HepG2 (cell line): ENCODE measurements at places on chromosomes 16 and 17. TPM values are rescaled to one million over a fixed set of nuclear protein-coding genes. Genes with fewer than 3 reads are reported as not detected.
A peak's percentile ranks its signal among the peaks of the same experiment; 100 is the strongest.

DNA sequence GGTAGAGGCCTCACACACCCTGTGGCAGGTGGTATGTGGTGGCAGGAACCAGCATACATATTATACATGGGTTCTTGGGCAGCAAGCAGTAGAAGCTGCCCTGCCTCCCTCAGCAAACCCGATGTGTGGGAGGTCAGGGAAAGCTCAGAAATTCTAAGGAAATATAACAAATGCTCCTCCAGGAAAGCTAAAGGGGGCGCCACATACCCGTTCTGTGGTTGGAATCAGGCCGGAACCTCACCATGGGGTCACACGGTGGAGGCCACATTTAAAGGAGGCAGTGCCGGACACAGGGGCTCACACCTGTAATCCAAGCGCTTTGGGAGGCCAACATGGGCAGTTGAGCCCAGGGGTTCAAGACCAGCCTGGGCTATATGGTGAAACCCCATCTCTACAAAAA lies 12.4 kb upstream of the KATNB1 start:
- DNase-seq: peak; percentile 42

The KRTAP9-2 gene
- total RNA-seq: not detected in 2 replicates

- no peak for DNase-seq
Measured at GRCh38 chr16:73056448-73056847, 8.5 kb upstream of the ZFHX3 start.

GRCh38 chr16:1261131-1261892 lies 5.4 kb downstream of the TPSD1 start:
- no peak for DNase-seq

The TP53TG3F gene
- not detected in 2 replicates for total RNA-seq

- no peak for DNase-seq
Measured at GRCh38 chr17:77602062-77602746, 356.3 kb upstream of the TNRC6C start.

DNA sequence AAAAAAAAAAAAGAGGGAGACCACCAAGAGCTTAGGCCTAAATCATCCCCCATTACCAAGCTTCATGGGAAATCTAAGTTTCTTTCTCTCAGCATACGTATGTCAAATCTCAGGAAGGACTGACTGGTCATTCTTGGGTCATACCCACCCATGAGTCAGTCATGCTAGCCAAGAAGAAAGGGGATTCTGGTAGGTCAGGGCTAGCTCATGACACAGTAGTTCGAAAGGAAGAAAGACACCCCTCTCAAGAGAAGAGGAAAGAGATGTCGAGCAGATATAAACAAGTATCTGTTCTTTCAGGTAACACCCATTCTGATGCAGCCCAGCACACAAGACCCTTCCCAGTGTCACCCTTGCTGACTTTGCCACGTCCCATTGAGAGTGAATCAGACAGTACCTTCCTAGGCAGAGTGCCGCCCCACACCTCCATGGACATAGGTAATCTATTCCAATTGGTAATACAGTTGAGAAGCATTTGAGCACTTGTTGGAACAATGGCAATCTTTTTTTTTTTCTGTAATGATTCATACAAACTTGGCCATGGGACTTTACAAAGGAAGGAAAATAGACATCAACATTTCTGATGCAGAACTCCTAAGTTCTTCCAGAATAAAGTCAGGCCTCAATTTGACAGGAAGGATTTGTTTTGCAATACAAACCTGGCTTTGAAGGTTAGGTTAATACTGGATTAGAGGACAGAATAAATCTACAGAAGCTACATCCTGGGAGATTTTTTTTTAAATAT lies 38.2 kb downstream of the COPRS start:
- DNase-seq: no peak

- no peak for DNase-seq
Measured at GRCh38 chr16:53986793-53987192, 282.8 kb downstream of the FTO start.

DNA sequence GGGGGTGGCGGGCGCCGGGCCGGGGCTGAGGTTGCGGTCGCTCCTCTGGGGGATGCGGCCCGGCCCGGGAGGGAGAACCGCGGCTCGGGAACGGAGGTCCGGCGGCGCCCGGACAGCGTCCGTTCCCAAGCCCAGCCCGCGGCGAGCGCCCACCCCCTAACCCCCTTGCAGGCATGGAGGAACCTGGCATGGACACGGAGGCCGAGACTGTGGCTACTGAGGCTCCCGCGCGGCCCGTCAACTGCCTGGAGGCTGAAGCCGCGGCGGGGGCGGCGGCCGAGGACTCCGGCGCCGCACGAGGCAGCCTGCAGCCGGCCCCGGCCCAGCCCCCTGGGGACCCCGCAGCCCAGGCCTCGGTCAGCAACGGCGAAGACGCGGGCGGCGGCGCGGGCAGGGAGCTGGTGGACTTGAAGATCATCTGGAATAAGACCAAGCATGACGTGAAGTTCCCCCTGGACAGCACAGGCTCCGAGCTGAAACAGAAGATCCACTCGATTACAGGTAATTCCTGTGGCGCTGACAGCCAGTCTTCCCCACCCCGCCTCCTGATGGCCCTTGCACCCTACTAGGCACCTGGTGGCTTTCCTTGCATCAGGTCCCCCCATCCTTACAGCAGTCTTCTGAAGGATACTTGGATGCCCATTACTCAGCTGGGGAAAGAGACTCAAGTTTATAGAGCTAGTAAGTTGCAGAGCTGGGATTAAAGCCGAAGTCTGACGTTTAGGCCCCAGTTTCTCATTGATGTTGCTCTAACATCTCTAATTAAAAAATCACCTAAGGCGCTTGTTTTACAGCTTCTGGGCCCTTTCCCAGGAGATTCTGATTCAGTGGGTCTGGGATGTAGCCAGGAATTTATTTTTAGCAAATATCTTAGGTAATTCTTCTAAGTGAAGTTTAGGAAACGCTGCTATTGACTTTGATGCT lies 514 bp downstream of the UBFD1 start:
- DNase-seq: peak; percentile 26

The ZNF594 gene
- total RNA-seq: 9.0 and 9.6 TPM in 2 replicates

GRCh38 chr17:74786431-74787055 lies 10.4 kb upstream of the NAT9 start:
- no peak for DNase-seq

- DNase-seq: no peak
Measured at GRCh38 chr17:56675876-56676660, 82.6 kb downstream of the NOG start.

DNA sequence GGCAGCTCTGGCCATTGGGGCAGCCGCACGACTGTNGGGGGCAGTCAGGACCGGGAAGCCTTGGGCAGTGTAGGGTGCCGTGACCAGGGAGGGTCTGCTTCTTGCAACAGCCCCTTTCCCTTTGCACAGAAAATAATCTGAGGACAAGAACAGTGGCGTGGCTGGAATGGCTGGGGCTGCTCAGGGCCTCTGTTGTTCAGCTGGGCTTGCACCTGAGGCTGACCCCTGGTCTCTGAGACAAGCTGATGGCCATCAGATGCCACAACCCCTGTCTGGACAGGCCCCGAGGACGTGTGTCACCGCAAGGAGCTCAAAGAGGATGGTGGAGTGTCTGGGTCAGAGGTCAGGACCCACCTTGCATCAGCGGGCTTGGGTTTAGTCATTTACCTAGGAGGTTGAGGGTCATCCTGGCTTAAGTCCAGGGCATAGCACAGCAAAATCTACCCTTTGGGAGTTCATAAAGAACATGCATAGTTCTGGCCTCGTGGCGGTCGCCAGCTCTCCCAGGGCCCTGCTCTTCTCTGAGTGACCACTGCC lies 46.9 kb downstream of the METRNL start:
- no peak for DNase-seq

GRCh38 chr16:82728901-82729300 lies 102.1 kb downstream of the CDH13 start:
- no peak for DNase-seq

GRCh38 chr17:41258406-41258805 lies 3.2 kb downstream of the KRTAP9-9 start:
- DNase-seq: no peak

GRCh38 chr17:79843816-79844800 lies 4.9 kb upstream of the CBX4 start:
- no peak for DNase-seq

GRCh38 chr17:8300226-8300625 lies 5.0 kb upstream of the SLC25A35 start:
- no peak for DNase-seq

GRCh38 chr17:50285941-50286340 lies 11.7 kb downstream of the TMEM92 start:
- DNase-seq: no peak

- DNase-seq: no peak
Measured at GRCh38 chr16:48905632-48906505, 295.9 kb upstream of the N4BP1 start.

- no peak for DNase-seq
Measured at GRCh38 chr16:79784007-79784406, 183.5 kb upstream of the MAF start.

The TAC4 gene
- total RNA-seq: not detected in 2 replicates

GRCh38 chr17:46195939-46196716 lies 2.9 kb upstream of the KANSL1 start:
- no peak for DNase-seq

The PLXDC1 gene
- total RNA-seq: not detected in 2 replicates

GRCh38 chr17:74637265-74637664 lies 13.7 kb upstream of the CD300E start:
- no peak for DNase-seq

The QRICH2 gene
- total RNA-seq: 2.7 and 3.7 TPM in 2 replicates

The CES1 gene
- total RNA-seq: 82.8 and 198 TPM in 2 replicates

The MYH1 gene
- total RNA-seq: not detected in 2 replicates

GRCh38 chr17:60156746-60157145 lies 7.0 kb downstream of the CA4 start:
- DNase-seq: no peak

DNA sequence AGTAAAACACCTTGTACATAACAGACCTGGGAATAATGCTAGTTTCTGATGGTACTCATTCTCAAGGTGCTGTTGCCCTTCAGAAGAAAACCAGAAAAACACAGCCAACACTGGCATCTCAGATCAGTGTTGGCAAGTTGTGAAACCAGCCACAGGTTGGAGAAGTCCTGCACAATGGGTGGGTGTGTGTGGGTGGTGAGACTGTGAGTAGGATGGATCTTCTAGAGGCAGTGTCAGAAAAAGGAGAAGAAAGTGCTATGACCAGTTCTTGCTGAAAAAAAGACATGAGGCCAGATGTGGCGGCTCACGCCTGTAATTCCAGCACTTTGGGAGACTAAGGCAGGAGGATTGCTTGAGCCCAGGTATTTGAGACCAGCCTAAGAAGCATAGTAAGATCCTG lies 35.2 kb upstream of the SMIM36 start:
- no peak for DNase-seq

- DNase-seq: no peak
Measured at GRCh38 chr17:70390049-70390448, 220.7 kb downstream of the KCNJ2 start.

DNA sequence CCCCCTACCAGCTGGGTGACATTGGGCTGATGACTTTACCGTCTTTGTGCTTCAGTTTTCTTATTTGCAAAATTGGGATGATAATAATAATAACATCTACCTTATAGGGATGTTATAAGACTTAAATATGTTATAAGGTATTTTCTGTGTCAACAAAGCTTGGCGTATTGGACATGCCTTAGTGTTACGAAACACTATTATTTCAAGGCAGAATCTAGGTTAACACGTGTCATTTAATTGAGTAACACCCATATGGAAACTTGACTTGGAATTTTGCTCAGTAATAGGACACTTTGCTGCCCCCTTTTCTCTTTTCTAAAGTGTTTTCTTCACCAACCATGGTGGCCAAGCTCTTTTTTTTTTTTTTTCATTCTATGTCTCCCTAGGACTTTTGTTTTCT lies 294.2 kb upstream of the SALL1 start:
- no peak for DNase-seq

The FOXO3B gene
- total RNA-seq: 2.1 and 2.7 TPM in 2 replicates

DNA sequence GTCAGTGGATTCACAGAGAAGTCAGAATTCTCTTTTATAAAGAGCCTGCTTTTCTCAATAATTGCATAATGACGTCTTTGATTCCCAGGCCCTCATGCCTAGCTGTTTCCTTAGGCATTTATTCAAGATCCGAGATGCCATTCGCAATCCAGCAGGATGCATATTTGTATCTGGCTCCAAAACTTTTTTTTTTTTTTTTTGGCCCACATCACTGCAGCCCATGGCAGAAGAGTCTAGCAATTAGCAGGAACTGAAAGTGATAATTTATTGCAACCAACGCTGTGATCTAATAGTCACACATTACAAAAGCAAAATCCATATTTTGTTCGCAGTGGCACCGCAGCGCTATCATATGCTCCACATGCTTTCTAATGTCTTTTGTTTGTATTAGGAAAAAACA lies 503.4 kb downstream of the MAF start:
- no peak for DNase-seq

- no peak for DNase-seq
Measured at GRCh38 chr16:19114359-19115147, 789 bp downstream of the ITPRIPL2 start.

DNA sequence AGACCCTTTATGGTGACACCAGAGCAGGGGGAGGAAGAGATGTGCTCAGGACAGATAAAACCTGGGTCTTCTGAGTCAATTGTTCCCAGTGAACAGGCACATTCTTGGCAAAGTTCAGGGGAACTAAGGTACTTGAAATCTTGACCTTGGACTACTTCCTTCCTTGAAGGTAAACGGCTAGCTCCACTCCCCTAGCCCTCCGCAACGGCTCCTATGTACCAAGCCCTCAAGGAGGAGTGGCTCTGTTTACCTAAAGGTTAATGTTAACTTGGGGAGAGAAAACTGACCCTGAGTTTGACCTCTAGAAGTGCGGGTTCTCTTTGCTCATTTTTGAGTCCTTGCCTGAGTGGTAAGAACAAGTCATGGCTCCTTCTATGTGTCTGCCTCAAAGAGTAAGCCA lies 7.8 kb downstream of the TTLL6 start:
- no peak for DNase-seq
